ENCODE measurements at places on chromosomes 7 and 10. TPM values are rescaled to one million over a fixed set of nuclear protein-coding genes. Genes with fewer than 3 reads are reported as not detected.

Gene CYP2C18
- 0.16 TPM for total RNA-seq

Gene SEMA4G
- 8.3 TPM for total RNA-seq

Gene SH3PXD2A
- 1.7 TPM for total RNA-seq

Gene PTPRZ1
- total RNA-seq = not detected

Gene GALNT17
- not detected for total RNA-seq

All from A549 treated with RU486 at 1 μM for 4 hours (cell line).